ENCODE measurements at places on chromosomes 1 and 21.
A peak's percentile ranks its signal among the peaks of the same experiment; 100 is the strongest.

DNA sequence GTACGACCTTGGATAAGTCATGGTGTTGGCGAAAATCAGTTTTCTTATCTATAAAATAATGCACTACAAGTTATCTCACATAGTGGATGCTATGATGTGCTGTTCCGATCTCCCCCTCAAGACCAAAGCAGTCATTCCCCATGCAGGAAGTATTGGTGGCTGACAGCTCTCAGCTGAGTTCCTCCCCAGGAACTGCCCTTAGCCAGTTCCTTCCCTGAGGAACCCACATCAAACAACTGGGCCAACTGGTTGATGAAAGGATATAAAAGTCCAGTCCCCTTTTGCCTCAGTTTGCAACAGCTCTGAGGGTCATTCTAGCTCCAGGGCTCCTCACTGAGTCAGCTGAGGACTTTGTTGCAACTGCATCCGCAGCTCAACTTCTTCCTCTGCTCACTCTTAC is 16.1 kb upstream of the SLAMF1 start:
- no peak for DNase-seq

DNA sequence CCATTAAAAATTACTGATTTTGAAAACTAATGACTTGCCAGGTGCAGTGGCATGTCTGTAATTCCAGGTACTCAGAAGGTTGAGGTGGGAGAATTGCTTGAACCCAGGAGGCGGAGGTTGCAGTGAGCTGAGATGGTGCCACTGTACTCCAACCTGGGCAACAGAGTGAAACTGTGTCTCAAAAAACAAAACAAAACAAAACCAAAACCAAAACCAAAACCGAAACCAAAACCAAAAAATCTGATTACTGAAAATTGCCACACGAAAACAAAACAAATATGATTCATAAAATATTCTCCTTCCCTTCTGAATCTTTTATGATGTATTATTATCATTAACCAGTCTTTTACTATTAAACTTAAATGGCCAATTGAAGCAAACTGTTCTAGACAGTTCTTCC is 74.1 kb downstream of the SERINC2 start:
- no peak for DNase-seq

GRCh38 chr1:50305808-50306207 is 117.4 kb downstream of the DMRTA2 start:
- no peak for DNase-seq

DNA sequence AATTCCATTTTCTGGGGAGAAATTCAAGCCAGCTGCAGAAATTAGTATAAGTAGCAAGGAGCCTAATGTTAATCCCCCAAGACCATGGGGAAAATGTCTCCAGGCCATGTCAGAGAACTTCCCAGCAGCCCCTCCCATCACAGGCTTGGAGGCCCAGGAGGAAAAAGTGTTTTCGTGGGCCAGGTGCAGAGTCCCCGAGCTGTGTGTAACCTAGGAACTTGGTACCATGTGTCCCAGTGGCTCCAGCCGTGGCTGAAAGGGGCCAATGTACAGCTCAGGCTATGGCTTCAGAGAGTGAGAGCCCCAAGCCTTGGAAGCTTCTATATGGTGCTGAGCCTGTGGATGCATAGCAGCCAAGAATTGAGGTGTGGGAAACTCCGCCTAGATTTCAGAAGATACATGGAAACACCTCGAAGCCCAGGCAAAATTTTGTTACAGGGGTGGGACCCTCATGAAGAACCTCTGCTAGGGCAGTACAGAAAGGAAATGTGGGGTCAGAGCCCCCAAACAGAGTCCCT is 286.3 kb downstream of the MATN1 start:
- DNase-seq = no peak

DNA sequence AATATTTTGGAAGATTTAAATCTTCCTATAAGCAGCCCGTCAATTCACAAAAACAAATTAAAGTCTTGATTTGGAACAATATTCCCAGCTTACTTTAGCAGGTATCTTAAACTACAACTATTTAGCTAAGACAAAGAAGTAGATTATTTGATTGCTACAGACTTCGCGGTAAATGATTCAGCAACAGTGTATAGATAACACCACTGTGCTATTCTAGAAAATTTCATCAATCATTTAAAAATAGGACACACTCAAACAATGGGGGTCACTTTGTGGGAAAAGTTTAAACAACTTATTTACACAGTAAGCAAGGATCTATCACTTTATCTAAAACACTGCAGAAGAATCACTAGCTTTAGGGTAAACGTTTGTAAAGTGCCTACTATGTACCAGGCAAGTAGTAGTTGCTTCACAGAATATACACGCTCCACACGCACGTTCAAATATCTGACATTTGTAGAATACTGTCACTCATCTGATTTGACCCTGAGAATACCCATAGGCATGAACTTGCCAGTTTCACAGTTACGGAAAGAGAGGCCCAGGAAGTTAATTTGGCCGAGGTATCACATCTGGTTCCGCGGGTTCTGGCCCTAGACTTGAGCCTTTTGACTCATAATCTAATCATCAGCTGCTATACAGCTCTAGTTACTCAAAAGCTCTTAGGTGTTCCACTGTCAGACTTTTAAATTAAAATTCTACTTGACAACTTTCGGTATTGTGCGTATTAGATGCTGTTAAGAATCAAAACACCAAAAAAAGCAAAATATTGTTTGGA is 876 bp downstream of the DENND2C start:
- peak; percentile 87 for DNase-seq

- no peak for DNase-seq
These were observed 82.2 kb downstream of the SPSB1 start for GRCh38 chr1:9374748-9375341.
